ENCODE measurements at places on chromosomes 16 and 17.

DNA sequence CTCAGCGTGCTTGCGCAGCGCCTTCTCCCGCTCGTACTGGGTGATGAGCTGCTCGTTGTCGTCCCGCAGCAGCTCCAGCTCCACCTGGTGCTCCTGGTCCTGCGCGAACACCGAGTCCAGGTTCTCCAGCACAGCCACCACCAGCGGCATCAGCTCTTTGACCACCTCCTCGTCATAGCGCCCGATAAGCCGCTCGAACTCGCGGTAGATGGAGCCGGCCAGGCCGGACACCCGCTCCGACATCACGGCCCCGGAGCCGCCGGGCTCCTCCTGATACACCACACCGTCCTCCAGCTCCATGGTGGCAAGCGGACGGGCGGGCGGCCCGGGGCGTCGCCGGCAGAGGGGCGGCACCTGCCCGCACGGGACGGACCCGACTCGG, 320 bp downstream of the SPAG9 start:
- DNase-seq, result peak; percentile 3

DNA sequence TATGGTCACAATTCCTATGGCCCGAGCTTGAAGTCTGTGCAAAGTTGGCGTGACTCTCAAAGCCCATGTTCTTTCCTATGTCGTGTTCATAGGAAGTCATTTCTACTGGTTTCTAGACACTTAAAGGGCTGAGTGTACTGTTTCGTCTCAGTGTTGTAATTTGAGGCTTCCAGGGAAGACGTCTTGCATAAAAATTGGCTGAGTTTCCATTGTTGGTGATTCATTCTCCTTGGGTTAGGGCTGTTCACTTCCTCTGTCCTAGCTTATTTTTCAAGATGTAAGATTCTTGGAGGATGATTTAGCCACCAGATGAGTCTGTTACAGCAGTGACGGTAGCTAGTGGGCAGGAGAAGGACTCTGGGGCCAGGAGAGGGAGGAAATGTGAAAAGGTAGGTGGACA, 43.1 kb downstream of the PIK3R5 start:
- DNase-seq, result no peak

- no peak for DNase-seq
Observed at GRCh38 chr17:72604518-72604917, 483.7 kb downstream of the SOX9 start.

DNA sequence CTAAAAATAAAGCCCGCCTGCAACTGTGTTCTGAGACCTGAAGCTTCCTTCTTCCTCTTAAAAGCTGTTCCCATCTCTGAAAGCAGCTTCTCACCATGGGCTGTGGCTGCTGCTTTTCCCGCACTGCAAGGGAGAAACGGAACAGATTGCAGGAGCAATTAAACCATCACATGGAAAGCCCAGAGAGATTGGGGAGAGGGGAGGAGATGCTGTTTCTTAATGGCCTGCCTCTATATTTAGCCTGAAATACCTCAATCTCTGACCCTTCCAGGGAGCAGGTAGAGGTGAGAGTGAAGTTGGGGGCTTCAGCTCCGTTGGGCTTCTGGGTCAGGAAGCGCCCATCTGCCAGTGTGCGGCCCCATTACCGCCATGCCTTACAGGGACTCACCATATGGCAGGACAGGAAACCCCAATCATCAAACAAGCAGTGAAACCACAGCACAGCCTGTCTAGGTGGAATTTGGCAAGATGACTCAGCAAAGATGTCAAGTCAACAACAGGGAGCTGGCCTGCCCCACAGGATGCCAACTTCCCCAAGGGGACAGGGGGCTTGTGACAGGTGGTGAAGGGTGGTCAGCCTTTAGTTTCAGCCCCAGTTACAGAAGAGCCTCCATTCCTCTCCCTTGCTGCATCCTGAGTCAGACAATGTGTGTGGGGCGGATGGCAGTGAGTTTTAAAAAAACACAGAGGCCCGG, 286.6 kb upstream of the CCL2 start:
- no peak for DNase-seq

DNA sequence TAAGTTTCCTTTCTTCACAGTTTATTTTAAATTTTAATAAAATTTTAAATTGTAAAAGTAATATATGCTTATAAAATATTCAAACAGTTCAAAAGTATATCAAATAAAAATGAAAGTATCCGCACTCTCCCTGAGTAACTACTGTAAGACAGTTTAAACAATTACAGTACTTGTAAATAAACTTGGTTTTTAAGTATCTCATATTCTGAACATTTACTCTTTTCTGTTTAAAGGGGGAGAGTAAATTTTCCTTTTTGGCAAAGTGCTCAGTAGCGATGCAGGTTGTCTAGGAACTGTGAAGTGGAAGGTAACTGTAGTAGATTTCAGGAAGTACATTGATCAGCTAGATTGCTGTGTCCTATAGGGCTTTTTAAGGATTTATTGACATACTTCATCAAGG, 28.8 kb downstream of the AATF start:
- DNase-seq, result no peak

DNA sequence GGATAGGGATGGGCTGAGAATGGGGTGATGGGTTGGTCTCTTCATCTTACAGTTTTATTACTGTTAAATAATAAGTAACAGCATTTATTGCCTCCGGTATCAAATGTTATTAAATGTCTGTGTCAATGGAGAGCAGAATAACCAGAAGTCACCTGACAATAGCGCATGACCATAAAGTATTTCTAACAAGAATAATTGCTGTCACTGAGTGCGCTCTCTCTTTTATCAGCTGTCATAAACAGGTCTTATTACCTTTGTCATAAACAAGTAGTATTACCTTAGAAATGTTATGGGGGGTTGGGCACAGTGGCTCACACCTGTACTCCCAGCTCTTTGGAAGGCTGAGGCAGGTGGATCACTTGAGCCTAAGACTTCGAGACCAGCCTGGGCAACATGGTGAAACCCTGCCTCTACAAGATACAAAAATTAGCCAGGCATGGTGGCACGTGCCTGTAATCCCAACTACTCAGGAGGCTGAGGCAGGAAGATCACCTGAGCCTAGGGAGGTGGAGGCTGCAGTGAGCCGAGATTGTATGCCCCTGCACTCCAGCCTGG, 120.6 kb downstream of the MAP2K6 start:
- DNase-seq, result no peak

Data from stimulated activated CD4-positive, alpha-beta T cell treated with anti-CD3 and anti-CD28 coated beads, Interleukin-1b, Interleukin-23, amount 100 ng/mL, for 1 hour (primary cell).